Dermis blood vessel endothelial cell (primary cell): ENCODE measurements at places on chromosomes 2 and 18. TPM values are rescaled to one million over a fixed set of nuclear protein-coding genes. Genes with fewer than 3 reads are reported as not detected.

OXER1 gene
- not detected in 2 replicates for total RNA-seq

CYP1B1 gene
- total RNA-seq: 2.7 and 5.6 TPM in 2 replicates

SCYGR4 gene
- not detected in 2 replicates for total RNA-seq

PRSS56 gene
- not detected in 2 replicates for total RNA-seq

POTEI gene
- total RNA-seq: 0.34 and 0.51 TPM in 2 replicates

MOCOS gene
- total RNA-seq: 0.34 and 0.79 TPM in 2 replicates

CD8B gene
- not detected in 2 replicates for total RNA-seq
